NCI-H524 treated with DMSO at 0.1 percent for 48 hours (cell line): ENCODE measurements at places on chromosomes 12 and 14.

- no peak for DNase-seq
Observed at GRCh38 chr14:68345738-68346137, 447.1 kb downstream of the ZFP36L1 start.

DNA sequence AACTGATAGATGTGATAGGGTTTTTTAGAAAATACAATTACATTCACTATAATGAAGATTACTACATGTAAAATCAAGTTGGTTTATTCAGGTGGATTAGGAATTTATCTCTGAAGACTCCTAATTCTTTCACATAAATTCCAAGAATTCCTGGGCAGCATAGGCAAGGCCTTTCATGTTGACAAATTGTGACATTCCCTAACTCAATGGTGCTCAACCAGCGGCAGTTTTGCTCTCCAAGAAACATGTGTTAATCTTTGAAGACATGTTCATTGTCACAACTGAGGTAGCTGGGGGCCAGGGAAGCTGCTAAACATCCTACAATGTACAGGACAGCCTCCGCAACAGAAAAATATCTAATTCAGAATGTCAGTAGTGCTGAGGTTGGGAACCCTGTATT, 46.3 kb downstream of the PTPRQ start:
- DNase-seq, result no peak

DNA sequence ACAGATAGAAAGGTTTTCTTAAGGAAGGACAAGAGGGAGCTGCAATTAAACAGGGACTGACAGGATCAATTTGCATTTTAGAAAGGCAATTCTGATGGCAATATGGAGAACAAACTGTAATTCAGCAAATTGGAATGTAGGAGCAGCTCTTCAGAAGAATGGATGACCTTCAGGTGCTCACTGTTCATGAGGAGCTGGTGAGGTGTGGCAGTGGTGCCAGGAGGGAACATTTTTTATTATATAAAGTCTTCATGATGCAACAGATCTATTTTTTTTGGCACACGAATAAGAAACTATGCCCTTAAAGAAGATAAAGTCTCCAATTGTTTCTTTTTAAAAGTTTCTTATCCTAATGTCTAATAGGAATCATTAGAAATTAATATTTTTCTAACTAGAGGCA, 151.7 kb downstream of the SLC38A4 start:
- no peak for DNase-seq

GRCh38 chr12:114025935-114026334, 59.8 kb upstream of the RBM19 start:
- DNase-seq, result no peak

GRCh38 chr12:121668750-121669520, 519 bp downstream of the MORN3 start:
- DNase-seq, result no peak

DNA sequence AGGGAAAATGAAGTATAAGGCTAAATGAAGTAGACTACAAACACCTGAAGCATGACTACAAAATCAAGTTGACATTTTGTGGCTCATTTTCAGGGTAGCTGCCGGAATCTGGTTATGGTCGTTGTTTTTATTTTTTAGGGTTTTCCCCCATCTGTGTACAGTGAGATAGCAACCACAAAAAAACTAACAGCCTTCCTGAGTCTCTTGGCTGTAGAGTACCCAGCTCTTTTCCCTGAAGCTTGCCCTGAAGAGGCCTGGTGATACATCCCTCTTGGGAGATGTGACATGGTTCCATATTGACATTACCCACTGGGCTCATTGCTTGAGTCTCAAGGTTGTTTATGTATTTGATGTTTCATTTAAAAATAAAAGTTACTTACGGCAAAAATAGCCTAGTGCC, 424.0 kb downstream of the ZFP36L1 start:
- DNase-seq, result no peak

DNA sequence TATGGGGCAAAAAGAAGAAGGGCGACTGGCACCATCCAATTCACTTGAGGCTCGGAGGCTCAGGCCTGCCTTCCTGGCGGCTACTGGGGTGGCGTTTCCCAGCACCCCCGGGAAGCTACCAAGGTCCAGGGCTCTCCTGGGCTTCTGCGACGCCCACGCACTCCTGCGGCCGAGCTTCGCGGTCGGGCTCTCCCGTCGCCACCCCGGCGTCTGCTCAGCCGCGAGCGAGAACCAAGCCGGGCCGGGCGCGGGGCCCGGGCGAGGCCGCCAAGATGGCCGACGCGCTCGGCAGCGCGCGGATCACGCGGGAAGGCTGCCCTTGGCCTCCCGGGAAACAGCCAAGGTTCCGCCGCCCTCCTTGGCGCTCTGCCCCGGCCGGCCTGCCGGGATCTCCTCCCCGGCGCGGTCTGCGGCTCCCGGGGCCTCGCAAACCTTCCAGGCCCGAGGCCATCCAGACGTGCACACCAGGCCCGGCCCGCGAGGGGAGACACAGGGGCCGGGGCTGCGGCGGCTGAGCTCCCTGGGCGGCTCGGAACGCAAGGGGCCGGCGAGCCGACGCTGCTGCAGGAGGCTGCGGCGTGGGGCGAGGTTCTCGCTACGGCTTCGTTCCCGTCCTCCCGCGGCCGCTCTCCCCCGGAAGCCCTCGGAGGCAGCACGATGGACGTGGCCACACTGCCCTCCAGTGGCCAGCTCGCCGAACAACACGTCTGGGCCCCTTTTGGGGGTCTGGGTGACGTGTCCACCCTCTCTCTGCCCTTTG, 23.5 kb upstream of the ZFP36L1 start:
- DNase-seq, result peak; percentile 56

DNA sequence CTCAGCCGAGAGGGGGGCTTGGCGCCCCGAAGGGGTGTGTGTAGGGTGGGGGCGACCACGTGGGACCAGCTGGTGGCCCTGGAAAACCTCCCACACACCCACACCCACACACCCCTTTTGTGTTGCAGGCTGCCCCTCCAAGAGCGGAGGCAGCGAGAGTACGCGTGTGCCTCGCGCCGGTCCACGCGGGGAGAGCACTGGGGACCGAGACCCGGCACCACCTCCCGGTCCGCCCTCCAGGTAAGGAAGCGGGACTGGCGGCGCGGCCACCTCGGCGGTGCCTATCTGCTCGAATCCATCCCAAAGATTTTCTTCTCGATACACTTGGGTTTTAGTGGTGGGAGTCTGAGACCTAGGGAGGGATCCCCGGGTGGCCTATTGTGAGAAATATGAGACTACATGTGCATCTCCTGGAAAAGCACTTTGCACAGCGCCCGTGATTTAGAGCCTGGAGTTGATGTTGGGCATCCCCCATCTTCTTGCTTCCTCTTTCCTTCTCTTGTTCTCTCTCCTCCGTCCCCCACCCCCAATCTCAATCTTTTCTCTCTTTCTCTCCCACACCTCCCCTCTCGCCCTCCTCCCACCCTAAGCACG, 393 bp downstream of the SYT1 start:
- DNase-seq, result no peak

DNA sequence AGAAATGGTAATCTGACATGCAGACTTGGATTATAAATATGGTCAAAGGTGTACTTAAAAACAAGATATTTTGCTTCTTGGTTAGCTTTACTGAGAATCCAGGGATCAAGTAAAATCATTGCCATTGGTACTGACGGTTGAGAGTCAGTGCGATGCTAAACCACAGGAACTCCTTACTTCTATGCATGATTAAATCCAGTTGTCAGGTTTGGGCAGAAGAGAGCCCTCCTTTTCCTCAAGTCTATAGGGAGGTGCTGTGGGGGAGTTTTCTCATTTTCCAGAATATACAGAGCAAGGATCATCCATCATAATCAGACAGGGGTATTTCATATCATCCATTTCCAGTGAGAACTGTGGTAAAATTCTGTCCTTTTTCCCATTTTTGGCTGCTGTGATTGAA, 839.1 kb downstream of the NRXN3 start:
- DNase-seq, result no peak

GRCh38 chr14:55418411-55418810, 6.8 kb upstream of the ATG14 start:
- no peak for DNase-seq

DNA sequence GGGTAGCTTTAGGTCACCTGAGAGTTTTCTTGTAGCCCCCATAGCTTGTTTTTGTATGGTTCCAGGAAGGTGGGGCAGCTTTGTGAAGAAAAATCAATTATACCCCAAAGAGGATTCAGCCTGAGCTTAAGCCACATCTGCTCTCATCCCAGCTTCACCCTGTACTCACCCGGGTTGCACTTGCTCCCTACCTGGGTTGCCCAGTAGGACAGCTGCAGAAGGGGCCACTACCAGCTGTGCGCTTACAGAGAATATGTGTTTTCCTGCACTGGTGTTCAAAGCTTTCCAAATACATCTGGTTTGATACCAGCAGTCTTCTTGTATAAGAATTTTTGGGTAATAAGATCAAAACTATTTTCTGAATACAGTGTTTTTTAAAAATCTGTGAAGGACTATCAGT, 3.0 kb upstream of the SLC38A1 start:
- peak; percentile 43 for DNase-seq

- DNase-seq, result no peak
Observed at GRCh38 chr12:57093415-57094207, 4.7 kb downstream of the NAB2 start.

- no peak for DNase-seq
Observed at GRCh38 chr12:75455839-75456238, 24.7 kb upstream of the GLIPR1 start.

DNA sequence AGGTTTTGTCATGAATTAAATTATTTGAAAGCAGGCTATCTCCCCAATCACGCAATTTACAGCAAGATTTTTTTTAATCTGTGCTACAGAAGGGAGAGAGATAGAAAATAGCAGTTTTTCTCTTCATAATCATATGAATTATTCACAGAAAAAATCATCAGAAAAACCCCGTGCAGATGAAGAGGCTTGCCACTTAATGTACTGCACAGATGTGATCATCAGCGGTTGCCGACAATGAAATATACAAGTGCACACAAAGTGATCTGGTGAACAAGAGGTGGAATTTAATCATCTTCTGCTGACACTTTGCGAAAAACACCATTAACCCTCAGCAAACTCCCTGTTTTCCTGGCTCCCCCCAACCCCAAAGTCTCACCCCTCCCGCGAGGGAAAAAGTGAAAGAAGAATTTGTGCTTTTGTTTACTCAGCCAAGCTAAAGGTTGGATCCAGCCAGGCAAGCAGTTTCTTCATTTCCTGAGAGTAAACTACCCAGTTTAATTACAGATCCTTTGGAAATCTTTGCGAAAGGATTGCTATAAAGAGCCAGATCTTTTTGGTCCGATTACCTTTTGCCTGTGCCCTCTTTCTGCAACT, 3.1 kb upstream of the LMO3 start:
- DNase-seq, result peak; percentile 15

GRCh38 chr12:112408621-112409020, 784 bp downstream of the RPL6 start:
- DNase-seq, result no peak
